ENCODE measurements at places on chromosomes 16 and 17.

- no peak for DNase-seq
Measured at GRCh38 chr17:68101987-68102314, 66.4 kb downstream of the KPNA2 start.

DNA sequence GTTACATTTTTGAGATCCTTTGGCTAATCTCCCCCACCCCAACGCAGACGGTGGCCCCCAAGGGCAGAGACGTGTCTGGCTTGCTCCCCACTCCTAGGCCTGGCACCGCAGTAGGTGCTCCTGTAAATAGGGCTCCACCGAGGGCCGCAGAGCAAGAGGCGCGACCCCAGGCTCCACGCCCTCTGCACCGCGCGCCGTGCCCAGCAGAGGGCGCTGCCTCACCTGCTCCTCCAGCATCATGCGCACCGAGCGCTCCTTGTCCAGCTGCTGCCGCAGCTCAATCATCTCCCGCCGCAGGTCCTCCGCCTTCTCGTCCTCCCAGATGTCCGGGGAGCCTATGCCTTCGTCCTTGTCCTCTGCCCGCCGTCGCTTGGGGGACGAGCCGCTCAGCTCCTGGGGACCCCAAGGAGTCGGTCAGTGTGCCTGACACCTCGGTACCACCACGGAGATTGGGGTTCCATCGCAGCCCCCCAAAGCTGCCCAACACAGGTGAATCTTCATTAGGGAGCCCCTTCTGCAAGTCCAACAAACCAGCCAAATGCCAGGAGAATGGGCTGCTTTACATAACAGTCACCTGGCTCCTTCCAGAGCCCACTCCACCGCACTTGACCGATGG, 11.2 kb downstream of the TFAP4 start:
- DNase-seq: no peak

DNA sequence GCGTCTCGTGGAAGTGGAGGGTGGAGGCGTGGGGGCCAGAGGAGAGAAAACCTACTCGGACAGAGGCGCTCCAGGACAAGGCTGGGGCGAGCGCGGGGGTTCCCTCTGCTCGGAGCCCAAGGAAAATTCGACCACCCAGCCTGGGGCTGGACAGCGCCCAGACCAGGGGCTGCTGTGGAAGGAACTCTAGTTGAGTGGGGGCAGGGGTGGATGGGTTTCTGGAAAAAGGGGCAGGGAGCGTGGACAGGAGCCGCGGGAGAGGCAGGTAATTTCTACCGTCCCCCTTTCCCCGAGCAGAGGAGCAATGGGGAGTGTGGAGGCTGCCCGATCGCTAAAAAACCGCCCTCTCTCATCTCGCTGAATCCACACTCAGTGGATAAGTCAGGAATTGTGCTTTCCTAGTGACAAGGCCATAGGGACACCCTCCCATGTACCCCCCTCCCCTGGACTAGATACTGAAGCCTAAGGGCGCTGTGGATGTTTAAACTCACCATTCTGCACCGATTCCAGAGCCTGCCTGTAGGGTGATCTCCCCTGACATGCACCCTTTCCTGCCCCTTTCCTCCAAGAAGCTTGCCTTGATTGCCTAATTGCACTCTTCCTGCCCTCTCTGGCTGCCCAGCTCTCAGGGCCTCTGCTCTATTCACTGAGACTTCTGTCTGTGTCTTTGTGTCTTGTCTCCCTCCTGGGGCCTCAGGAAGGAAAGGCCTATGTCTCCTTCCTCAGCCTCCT, 90.7 kb upstream of the TMEM97 start:
- no peak for DNase-seq

- no peak for DNase-seq
Measured at GRCh38 chr17:61179380-61179806, 220.2 kb upstream of the TBX2 start.

DNA sequence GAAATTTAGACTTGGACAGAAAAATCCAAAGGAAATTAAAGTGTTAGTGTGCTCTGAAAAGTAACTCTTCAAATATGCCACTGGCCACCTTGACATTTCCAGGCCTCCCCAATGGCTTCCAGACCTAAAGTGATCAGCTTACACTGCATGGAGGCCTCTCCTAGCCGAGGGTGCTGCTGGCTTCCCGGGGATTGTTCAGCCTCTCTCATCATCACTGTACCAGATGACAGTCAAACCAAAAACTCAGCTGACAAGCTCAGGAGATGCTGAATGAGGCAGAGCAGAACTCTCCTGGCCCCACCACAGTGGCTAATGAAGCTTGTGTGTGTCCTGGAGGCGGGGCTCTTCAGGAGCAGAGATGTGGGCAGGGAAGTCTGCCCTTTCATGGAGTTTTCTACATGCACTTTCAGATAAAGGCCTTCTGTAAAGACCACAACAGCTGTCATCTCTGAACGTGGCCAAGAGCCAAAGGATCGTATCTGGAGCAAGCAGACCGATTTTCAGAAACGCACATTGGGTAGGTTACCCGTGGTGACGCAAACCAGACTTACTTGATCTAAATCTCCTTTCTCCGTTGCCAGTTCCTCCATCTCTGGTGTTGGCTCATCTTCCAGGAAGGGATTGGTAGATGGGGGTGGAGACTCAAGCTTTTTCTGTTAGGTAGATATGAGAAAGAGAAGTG, 113.3 kb downstream of the VPS53 start:
- DNase-seq: no peak

DNA sequence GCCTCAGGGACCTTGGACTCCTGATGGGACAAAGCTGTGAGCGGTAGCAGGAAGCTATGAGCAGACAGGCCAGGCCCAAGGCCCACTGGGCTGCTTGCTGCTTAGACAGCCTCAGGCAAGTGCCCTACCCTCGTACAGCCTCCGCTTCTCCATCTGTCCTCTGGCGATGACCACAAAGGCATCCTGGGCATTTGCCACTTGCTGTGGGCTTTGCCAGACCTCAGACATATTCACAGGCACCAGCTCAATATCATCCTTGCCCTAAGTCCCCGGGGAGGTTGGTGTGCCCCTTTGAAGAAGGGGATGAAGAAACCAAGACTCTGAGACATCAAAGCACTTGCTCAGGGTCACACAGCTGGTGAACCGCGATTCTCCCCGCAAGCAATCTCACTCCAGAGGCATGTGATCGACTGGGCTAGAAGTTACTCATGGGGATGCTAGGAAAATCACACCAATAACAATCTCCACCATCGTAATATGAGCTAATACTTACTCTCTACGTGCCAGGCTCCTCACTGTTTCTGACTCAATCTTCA, 21.7 kb downstream of the PPL start:
- DNase-seq: no peak
